ENCODE measurements at places on chromosomes 5 and 9.

DNA sequence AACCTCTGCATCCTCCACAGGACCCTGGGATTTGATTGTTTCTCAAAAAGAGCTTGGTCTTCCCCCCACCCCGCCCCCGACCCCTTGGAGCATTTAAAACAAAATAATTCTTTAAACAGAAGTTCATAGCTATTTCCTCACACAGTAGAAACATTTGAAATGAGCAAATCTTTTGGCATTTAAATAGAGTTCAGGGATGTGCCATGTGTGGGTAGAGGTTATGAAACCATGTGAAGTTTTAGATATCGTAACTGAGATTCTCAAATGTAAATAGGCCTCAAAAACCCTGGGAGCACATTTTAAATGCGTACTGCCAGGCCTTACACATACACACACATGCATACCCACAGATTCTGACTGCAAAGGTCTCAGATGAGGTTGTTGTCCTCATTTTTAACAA lies 66.5 kb downstream of the EPB41L4B start:
- DNase-seq = no peak

- no peak for DNase-seq
These were observed 185.3 kb downstream of the TLE4 start for GRCh38 chr9:79757074-79757473.

DNA sequence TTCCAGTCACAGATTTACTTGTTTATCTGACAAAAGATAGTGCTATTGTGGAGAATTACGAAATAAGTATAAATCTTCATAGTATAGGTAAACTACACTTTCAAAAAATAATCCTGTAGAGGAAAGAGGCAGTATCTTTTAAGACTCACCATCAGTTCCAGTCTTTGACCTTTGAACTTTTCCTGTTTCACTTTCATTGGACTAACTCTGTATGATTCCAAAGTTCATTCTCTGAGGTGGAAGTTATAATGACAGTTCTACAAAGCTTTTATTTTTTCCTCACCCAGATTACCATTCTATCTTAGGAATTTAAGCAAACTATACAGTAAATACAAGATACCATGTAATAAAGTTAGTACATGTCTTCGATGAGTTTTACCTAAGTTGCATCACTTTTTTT lies 901.3 kb upstream of the SEMA6A start:
- no peak for DNase-seq

DNA sequence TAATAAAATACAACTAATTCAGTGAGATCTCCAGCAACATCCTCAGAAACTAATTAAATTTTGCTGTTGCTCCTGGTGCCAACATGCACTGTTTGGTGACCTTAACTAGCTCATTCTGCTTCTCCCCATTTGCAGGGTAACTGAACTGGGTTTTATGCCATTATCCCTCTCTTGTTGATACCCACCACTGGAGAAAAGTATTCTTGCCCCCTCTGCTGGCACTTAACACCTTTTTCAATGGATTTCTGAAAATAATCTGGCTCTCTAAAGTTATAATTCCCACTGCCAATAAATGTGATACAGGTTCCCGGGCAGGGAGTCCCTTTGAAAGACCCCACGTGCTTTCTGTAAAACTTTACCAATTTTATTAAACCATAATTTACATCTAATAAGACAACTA lies 394.3 kb downstream of the OSTF1 start:
- DNase-seq = no peak

GRCh38 chr5:142390334-142390733 lies 65.5 kb upstream of the SPRY4 start:
- DNase-seq = no peak

GRCh38 chr5:124707520-124707919 lies 38.9 kb downstream of the ZNF608 start:
- DNase-seq = no peak

DNA sequence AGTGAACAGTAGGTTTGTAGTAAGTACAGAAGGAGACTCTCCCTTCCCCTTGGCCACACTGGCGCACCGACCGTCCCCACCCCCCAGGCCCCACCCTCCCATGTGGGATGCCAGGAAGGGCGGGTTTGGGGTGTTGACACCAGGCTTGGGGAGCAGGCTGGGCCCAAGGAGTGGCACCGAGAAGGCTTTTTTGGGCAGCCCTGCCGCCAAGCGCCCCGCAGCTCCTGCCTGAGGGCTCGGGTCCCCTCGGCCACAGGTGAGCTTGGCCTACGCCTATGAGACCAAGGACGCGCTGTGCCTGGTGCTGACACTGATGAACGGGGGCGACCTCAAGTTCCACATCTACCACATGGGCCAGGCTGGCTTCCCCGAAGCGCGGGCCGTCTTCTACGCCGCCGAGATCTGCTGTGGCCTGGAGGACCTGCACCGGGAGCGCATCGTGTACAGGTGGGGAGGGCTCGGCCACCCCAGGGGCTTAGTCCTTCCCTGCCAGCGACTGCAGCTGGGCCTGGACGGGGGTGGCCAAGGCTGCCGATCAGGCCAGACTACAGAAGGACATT lies 7.3 kb downstream of the GRK6 start:
- no peak for DNase-seq

DNA sequence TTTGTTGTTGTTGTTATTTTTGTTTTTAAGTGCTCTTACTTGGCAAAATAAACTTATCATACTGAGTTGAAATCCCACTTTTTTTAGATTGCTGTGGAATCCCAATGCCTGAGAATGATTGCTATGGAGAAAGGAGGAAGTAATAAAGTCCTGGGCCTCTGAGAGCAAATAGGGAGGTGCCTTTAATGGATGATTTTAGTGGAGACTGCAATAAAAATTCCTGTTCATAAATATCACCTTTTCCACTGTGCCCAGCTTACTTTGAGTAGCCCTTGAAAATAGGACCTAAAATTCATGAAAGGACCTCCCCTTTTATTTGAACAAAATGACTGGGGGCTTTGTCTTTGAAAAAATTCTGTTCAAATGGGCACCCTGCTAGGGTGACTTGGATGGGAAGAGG lies 21.8 kb upstream of the ANKH start:
- DNase-seq = no peak

- no peak for DNase-seq
These were observed 11.9 kb downstream of the FBP2 start for GRCh38 chr9:94581728-94582127.

DNA sequence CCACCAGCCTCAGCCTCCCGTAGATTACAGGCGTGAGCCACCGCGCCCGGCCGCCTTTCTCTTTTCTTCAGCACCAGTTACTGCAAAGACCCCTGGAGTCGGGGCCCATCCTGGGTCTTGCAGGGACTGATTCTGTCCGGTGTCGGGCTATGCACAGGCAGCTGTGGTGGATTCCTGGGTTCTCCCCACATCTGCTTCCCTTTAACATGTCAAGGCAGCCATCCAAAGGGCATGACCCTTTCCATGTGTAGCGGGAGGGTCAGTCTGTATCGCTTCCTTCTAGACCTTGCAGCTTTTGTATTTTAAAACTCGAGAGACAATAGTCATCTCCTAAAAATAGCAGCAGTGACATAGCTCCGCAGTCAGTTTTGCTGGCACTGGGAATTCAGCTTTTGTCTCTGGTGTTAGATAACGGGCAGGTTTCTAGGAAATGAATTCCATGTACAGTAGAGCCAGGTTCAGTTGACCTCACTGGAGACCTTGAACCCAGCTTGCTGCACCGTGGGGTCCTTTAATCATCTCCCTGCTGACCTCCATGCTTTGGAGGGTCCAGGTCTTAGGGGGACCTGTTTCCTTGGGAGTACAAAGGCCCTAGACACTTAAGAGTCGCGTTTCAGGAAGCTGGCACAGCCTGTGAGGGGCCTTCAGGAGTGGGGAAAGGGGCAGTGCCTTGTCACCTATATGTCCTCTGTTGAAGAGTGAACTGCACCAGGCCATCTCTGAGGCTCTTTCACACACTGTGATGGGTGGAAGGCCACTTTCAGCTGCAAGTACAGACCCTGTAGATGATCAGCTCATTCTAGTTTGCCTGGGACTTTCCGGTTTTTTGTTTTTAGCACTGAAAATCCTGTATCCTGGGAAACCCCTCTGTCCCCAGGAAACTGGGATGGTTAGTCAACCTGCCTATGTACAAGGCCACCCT lies 13.8 kb downstream of the ANKRD33B start:
- no peak for DNase-seq

DNA sequence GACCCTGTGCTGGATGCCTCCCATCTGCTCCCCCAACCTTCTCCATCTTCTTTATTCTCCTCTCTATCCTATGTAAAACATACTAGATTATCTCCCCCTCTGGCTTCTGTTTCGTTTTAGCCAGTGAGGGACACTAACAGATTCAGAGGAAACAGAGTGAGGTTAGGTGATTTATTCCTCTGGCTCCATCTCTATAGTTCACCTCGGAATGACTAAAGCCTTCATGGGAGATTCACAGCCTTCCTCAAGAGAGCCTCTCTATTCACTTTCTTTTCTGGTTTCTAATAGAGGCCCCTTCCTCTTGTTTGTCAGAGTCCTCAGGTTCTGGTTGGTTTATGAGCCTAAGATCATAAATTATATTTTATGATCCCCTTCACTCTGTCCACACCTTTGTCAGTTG lies 633.1 kb upstream of the TYRP1 start:
- no peak for DNase-seq

GRCh38 chr9:108844391-108844790 lies 11.4 kb downstream of the ACTL7B start:
- no peak for DNase-seq

- DNase-seq = peak; percentile 17
These were observed 127.0 kb downstream of the NNT start for GRCh38 chr5:43729846-43730478.

DNA sequence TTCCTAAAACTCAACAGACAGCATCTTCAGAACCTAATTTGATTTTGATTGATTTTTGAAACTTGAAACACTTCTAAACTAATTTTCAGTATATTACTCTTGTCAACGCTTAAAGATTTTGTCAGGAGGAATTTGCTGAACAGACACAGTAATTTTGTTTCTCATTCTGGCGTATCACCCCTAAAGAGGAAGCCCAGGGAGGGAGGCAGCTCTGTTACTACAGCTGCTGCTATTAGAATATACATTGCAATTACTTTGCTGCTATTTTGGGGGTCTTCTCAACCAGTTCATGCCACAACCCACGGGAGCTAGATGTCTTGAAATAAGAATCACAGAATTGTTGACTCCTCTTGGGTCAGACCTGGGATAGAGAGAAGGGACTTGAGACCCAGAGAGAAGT lies 122.6 kb downstream of the TLR4 start:
- no peak for DNase-seq

DNA sequence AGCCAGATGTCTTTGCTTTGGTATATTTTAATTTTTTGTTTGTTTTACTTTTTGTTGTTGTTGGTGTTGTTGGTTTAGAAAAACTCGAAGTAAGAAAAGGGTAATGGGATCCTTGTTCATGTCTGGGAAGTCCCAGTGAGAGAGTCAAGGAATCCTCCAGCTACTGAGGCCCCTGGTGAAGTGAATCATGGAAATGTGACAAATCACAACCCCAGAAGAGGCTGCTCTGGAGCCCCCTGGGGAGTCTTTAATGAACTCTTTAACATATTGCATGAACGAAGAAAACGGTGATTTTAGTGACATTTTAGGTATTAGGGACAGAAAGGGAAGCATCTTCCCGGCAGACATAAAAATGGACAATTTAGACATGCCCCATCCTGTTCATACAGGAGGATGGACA lies 41.3 kb downstream of the TMEM174 start:
- DNase-seq = no peak
